Stimulated activated CD4-positive, alpha-beta T cell treated with anti-CD3 and anti-CD28 coated beads, Interleukin-4, amount 100 ng/mL, for 48 hours (primary cell): ENCODE measurements at places on chromosomes 2 and 18.

DNA sequence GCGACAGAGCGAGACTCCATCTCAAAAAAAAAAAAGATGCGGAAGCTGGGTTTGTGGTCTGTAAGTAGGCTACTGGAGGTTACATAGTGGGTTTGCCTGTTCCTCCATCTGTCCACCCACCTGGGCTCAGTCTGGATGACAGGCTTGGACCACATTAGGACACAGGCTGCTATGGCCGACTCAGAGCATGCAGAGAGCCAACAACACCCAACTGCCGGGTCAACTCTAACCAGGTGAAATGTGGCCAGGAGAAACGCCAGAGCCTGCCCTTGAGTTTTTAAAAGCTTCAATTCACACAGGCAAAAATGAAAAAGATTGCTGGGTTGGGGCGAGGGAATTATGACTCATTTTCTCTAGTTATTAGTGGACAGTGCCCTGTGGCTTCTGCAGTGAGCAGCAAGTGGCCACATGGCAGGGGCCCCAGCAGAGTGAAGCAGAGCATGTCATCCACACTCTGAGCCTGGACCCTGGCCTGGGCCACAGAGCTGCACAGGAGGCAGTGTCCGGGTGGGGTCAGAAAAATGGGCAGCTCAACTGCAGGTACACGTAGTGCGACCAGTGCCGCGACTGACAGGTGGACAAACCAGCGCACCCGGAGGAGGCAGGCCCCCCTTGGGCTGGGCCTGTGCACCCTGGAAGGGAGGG, 67.4 kb downstream of the BIN1 start:
- no peak for DNase-seq

GRCh38 chr2:127562936-127563335, 27.5 kb downstream of the MYO7B start:
- no peak for DNase-seq

- no peak for DNase-seq
Measured at GRCh38 chr2:99701503-99701902, 211.7 kb upstream of the REV1 start.

DNA sequence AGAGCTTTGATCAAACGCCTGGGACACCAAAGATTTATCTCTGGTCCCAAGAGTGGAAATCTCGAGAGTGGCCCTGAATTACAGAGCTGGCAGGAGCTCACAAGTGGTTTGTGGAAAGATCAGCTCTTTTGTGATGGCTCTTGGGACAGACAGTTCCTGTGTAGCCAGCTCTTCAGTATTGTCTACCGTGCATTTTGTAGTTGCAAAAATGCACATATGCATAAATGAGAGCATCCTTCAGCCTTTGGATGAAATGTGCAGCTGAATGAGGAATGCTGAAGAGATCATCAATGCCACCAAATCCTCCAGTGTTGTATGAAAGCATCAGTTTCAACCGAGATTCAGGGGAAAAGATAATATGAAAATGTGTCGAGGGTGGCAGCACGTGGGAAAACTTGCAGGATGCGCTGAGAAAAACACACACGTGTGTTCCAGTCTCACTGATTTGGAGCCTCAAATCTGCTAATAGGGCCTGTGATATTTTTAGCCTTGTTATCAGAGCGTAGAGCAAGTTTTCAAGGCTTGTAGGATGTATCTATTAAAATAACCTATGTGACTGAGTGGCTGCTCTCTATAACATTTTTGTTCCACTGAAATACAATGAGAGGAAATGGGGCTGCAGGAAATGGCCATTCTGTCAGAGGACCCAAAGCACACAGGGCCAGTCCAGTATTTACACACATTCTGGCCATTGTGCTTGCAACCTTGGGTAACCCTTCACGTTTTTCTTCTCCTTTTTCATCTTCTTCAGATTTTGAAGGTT, 138.7 kb downstream of the PRKCE start:
- DNase-seq: no peak

DNA sequence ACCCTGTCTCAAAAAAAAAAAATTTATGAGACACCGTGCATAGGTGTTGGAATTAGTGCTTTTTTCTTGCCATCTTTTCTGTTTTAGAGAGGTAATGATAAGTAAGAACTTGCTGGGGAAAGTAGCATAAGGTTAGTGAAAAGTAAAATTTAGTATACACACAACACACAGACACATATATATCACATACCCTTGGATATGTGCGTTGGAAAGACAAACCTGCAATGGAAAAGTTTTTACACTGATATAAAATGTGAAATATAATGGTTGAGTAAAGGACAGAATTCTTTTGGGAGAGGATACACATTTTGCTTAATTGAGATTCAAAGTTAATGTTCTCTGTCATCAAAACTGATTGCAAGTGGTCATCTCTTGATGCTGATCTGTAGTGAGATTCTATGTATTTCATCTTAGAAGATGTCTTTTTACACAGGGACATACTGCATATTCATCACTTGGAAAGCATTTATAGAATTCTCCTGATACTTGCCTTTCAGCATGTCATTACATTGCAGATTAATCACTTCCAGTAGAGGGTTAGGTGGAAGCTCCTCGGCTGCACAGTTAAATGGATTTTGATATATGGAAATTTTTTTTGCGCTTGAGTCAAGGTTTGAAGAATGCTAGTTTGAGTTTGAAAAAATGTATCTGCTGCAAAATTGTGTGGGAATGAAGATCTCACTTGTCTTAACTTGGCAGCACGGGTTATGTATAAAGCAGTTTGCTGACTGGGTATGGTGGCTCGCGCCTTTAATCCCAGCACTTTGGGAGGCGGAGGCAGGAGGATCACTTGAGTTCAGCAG, 13.5 kb downstream of the PPP1CB start:
- no peak for DNase-seq

- DNase-seq: no peak
Measured at GRCh38 chr2:196995757-196996314, 69.3 kb upstream of the PGAP1 start.

- DNase-seq: no peak
Measured at GRCh38 chr2:23522726-23523372, 137.9 kb downstream of the KLHL29 start.

GRCh38 chr2:59713577-59713976, 839.9 kb downstream of the BCL11A start:
- no peak for DNase-seq

DNA sequence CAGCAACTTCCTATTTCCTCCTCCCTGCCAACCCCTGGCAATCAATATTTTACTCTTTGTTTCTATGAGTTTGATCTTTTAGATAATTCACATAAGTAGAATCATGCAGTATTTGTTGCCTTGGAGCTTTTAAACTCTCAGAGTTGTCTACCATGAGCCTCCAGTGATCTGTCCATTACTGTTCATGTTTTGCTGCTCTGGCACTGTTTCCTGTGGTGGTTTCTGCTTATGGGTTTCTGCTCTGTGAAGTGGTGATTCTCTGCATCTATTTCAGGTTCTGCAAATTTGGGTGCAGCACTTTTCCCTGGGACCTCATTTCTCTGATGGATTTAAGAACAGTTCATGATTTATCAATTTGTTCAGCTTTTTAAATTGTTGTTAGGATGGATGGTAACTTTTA, 908.1 kb upstream of the FANCL start:
- no peak for DNase-seq

DNA sequence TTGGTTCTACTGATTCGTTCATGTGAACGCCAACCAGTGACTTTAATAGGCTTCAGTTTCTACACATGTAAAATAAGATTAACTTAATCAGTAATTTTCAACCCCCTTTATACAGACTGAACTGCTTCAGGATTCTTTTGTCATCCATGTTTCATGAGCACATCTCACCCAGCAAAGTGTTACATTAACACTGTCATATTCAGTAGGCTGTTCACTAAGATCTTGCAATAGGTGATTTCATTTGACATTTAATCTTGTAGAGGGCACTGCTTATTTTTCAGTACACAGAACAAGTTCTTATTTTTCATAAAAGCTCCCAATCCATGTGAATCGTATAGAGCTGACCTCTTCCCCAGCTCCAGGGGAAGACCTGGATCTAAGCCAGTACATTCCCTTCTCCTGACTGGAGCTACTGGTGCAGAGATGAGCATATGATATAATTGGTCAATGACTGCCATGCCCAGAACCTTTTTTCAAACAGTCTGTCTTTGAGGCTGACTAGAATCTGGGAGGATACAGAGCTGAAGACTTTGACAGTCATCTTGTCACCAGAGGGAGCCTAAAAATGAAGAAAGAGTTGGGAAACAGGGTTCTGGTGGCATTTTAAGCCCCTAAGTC, 72.2 kb upstream of the CHRNA1 start:
- DNase-seq: no peak

GRCh38 chr2:8461341-8461740, 220.5 kb upstream of the ID2 start:
- no peak for DNase-seq

DNA sequence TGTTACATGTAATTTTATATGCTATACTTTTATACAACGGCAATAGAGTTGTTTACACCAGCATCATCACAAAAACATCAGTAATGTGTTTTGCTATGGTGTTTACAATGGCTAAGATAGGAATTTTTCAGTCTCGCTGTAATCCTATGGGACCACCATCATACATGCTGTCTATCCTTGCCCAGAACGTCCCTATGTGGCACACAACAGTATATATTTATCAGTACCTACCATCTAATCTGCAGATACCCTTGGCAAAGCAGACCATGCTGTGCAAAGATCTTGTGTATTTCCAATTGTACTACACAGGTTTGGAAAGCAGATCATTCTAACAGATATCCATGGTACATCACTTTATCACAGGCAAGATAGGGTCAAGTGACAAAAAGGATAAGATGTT, 15.3 kb downstream of the RPL31 start:
- no peak for DNase-seq

GRCh38 chr2:73091696-73092095, 20.2 kb upstream of the SFXN5 start:
- DNase-seq: no peak

- DNase-seq: peak; percentile 61
Measured at GRCh38 chr2:227472265-227473121, 537 bp downstream of the AGFG1 start.

GRCh38 chr2:217162533-217162932, 302.7 kb upstream of the TNP1 start:
- peak; percentile 3 for DNase-seq

DNA sequence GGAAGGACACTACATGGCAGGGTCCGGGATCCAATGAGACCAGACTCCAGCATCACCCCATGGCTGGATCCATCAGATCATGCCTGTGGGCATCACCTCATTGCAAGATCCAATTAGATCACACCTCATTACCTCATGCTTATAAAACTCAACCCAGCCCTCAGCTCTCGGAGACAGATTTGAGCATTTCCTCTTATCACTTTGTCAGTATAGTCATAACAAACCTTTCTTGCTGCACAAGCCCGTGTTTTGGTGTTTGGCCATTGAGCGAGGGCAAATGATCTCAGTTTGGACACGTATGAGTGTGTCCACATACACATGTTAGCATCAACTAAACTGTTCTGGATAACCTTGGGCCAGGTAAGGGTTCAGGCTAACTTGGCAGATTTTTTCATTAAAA, 58.8 kb downstream of the CCDC195 start:
- DNase-seq: no peak

DNA sequence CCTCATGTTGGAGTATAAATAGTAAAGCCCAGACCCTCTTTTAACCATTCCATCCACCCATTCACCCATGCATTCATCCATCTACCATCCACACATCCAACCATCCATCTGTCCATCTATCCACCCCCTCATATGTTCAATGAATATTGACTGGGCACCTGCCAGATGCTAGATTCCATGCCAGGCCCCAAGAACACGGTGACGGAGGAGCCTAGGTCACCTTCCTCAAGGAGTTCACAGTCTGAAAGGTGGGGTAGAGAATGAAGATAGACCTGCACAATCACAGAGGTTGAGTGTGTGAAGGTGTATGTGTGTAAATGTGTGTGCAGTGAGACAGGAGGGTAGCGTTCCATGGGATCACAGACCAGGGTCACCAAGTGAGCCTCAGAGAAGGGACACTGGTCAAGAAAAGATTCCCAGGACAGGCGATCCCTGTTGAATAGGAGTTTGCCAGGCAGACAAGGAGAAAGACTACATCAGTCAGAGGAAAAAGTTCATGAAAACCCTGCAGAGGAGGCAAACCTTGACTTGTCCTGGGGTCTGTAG, 287.2 kb downstream of the CYP26B1 start:
- no peak for DNase-seq

- DNase-seq: no peak
Measured at GRCh38 chr2:145797692-145798091, 1277.8 kb upstream of the ZEB2 start.

- DNase-seq: no peak
Measured at GRCh38 chr2:179669196-179669595, 192.2 kb downstream of the ZNF385B start.

DNA sequence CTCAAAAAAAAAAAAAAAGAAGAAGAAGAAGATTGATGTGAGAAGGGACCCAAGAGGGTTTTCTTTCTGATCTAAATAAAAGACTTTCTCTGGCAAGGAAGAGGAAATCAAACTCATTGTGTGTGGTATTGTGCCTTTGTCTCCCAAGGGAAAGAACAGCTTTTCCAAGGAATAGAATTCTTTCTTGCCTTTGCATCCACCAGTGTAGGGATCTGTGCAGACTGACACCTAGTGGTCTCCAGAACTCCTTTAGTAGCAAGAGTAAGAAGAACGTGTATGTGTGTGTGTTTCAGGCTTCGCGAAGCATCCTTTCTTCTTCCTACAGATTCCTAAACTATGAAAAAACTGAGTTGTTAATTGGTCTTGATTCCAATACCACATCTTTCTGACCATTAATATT, 33.5 kb upstream of the CRIM1 start:
- DNase-seq: no peak

GRCh38 chr2:222305516-222306392, 7.0 kb upstream of the PAX3 start:
- DNase-seq: no peak
